Neural progenitor cell (in vitro differentiated cells): ENCODE measurements at places on chromosomes 4 and X.

- DNase-seq: no peak
- no peak overlapping the region for H3K27ac ChIP-seq
- H3K4me3 ChIP-seq: no peak overlapping the region
- no peaks in the 10 kb centered on the region for H3K36me3 ChIP-seq
- no peaks in the 10 kb centered on the region for H3K4me1 ChIP-seq
Measured at GRCh38 chr4:175806727-175807126, 5.3 kb downstream of the GPM6A start.

DNA sequence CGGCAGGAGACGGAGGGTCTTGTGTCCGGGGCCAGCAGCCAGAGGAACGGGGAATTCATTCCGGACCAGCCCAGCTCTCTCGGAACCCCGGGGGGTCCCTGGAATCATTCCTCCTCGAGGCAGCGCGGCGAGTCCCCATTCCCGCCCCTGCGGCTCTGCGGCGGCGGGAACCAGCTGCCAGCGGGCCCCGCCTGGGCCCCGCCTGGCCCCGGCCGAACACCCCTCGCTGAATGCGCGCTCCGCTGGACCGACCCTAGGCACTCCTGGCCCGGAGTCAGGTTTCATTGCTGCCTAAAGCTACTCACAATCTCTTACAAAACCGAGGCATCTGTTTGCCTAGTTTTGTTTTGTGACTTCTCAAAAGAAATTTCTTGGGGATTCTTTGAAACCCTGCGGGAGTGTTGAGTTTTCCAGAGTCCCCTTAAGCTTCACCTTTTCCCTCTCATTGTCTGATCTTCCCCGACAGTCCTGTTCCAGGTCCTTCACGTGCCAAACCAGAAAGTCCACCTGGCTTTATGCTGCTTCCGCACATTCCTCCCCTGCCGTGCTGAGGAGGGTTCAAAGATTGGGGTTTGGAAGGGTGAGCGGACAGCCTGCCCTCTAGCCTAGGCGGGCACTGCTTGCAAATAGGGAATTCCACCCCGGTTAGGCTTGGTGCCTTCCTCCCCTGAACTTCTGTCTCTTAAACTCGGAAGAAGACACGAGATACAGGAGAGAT, 789 bp downstream of the ARHGAP10 start:
- peak; percentile 87 for DNase-seq
- H3K4me3 ChIP-seq: peak overlapping the region; percentile 94
- no peaks in the 10 kb centered on the region for H3K36me3 ChIP-seq
- H3K27ac ChIP-seq: peak overlapping the region; percentile 78
- H3K27me3 ChIP-seq: peaks cover 32% of the 10 kb centered on the region

DNA sequence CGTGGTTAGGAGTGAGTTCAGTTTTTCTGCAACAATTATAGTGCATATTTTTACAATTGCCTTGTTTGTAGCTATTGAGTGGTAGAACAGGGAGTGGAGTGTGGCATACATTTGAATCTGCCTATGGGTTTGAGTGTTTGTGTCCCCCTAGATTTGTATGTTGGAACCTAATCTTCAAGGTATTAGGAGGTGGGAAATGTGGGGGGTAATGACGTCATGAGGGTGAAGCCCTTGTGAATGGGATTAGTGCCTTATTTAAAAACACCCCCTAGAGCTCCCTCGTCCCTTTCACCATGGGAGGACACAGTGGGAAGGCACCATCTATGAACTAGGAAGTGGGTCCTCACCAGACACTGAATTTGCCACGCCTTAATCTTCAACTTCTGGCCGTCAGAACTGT, 819.6 kb downstream of the NLGN4X start:
- H3K4me1 ChIP-seq: no peaks in the 10 kb centered on the region
- DNase-seq: no peak
- no peak overlapping the region for H3K4me3 ChIP-seq
- H3K27me3 ChIP-seq: no peaks in the 10 kb centered on the region
- H3K36me3 ChIP-seq: no peaks in the 10 kb centered on the region

GRCh38 chrX:130878350-130879341, 24.4 kb downstream of the ENOX2 start:
- H3K27me3 ChIP-seq: no peaks in the 10 kb centered on the region
- H3K27ac ChIP-seq: no peak overlapping the region
- no peaks in the 10 kb centered on the region for H3K36me3 ChIP-seq
- H3K4me1 ChIP-seq: peaks cover 6% of the 10 kb centered on the region
- no peak for DNase-seq

DNA sequence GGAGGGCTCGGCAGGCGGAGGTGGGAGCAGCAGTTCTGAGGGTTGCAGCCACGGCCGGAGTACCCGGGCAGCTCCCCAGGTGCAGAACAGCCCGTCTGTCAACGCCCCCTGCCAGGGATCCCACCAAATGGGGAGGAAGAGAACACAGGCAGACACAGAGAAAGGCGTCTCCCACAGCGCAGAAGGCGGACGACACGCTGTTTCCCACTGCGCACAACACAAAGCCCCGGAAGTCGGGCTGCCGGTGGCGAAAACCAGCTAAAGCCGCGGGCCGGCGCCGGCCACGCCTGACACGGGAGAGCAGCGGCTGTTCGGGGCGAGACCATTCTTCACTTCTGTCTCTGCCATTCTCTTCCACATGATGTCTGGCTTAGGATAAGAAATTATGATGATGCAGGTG, 31.6 kb downstream of the CTBP1 start:
- no peak for DNase-seq
- H3K36me3 ChIP-seq: no peaks in the 10 kb centered on the region
- H3K4me1 ChIP-seq: no peaks in the 10 kb centered on the region
- H3K4me3 ChIP-seq: no peak overlapping the region
- H3K27me3 ChIP-seq: no peaks in the 10 kb centered on the region

GRCh38 chr4:110609044-110609750, 13.7 kb downstream of the PITX2 start:
- H3K27me3 ChIP-seq: peaks cover 40% of the 10 kb centered on the region
- H3K4me1 ChIP-seq: peaks cover 22% of the 10 kb centered on the region
- DNase-seq: peak; percentile 52
- H3K36me3 ChIP-seq: no peaks in the 10 kb centered on the region
- no peak overlapping the region for H3K27ac ChIP-seq
- H3K4me3 ChIP-seq: no peak overlapping the region

DNA sequence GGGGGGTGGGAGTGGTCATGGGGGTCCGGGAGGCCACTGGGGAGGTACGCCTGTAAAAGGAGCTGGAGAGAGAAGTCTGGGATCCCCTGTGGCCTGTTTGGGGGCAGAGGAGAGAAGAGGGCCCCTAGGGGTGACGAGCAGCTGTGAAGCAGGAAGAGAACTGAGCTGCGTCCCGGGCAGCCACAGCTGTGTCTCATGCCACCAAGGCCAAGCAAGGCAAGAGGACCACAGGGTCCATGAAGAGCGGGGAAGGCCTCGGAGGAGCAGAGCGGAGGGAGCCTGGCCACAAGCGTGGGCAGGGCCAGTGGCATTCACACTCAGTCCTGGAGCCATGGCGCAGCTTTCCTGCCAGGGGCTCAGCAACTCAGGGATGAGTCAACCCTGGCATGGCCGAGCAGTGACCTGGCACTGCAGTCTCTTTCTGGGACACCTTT, 13.6 kb upstream of the NAT8L start:
- DNase-seq: no peak
- H3K4me1 ChIP-seq: peaks cover 3% of the 10 kb centered on the region
- no peak overlapping the region for H3K4me3 ChIP-seq
- no peaks in the 10 kb centered on the region for H3K36me3 ChIP-seq

DNA sequence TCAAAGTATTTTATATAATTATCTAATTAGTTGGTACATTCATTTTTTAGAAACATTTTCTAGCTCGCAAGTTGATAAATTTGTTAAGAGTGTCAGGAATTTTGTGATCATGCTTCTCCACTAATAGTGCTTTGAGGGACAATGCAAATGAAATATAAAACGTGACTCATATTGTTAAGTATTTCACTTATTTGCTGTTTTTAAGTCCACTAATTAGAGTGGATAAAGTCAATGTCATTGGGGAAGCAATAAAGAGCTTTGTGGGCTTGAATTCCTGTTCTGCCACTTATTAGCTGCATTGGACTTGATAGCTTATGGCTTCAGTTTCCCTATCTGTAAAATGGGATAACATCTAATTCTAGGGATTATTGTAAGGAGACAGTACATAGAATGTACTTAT, 26.5 kb upstream of the ANAPC4 start:
- H3K27me3 ChIP-seq: no peaks in the 10 kb centered on the region
- no peak for DNase-seq
- no peaks in the 10 kb centered on the region for H3K36me3 ChIP-seq
- H3K4me1 ChIP-seq: no peaks in the 10 kb centered on the region
- H3K27ac ChIP-seq: no peak overlapping the region

GRCh38 chr4:964346-965025, 8.9 kb downstream of the DGKQ start:
- H3K36me3 ChIP-seq: no peaks in the 10 kb centered on the region
- no peaks in the 10 kb centered on the region for H3K4me1 ChIP-seq

DNA sequence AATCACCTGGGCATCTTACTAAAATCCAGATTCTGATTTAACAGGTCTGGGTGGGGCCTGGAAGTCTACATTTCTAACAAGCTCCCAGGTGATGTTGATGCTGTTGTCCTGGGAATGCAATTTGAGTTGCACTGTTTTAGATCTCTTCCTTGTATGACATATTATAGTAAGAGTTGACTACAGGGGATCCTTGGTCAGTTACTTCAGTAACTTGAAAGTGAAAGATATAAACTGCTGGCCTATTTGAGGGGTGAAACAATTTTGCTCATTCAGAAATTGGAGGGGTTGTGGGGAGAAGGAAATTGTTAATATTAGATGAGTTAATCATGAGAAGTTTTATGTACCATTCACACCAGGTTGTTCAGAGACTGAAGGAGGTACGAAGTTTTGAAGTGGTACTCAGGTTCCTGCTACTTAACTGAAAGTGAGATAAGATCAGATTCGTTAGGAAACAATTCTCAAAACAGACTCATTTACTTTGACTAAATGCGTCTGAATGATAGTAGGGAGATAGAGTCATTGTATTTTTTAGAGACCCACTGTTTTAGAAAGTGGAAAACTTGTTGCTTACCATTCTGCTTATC, 12.5 kb downstream of the SH2D1A start:
- H3K27ac ChIP-seq: no peak overlapping the region
- H3K4me1 ChIP-seq: no peaks in the 10 kb centered on the region
- H3K4me3 ChIP-seq: no peak overlapping the region
- H3K36me3 ChIP-seq: peaks cover 2% of the 10 kb centered on the region

DNA sequence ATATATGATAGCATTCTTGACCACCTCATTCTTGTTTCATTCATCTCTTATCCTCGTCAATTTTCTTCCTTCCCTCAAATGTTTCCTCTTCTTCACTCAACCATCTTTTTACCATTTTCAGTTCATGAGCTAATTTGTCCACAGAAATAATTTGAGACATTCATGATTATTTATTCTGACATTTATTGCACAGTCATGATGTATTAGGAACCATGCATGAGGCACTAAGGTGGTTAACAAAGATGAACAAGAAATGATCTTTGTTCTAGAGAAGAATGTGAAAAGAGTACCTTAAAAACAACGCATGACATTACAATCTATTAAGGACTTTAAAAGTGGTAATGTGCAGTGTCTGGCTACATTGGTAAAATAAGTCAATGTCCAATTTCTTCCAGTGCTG, 27.9 kb downstream of the TEC start:
- no peak for DNase-seq
- no peak overlapping the region for H3K4me3 ChIP-seq
- no peak overlapping the region for H3K27ac ChIP-seq
- H3K4me1 ChIP-seq: no peaks in the 10 kb centered on the region
- H3K27me3 ChIP-seq: no peaks in the 10 kb centered on the region
- no peaks in the 10 kb centered on the region for H3K36me3 ChIP-seq

DNA sequence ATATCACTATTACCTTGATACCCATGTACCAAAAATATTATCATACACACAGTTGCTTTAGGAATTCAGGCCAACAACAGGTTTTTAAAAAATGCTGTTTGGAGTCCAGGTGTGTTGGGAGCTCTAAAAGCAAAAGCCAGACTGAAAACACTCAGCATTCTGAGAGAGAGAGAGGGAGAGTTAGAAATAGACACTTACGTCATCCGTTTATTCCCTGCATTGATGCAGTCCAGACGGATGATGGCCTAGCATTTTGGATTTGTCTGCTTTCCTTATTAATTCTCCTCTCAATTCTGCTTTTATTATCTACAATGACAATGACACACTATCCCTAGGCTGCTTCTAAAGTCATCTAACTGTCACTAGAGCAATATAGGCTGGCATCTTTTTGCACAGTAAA, 358.3 kb upstream of the BOD1L1 start:
- no peak overlapping the region for H3K4me3 ChIP-seq
- no peaks in the 10 kb centered on the region for H3K4me1 ChIP-seq
- H3K27ac ChIP-seq: no peak overlapping the region
- no peaks in the 10 kb centered on the region for H3K36me3 ChIP-seq
- DNase-seq: no peak
- H3K27me3 ChIP-seq: no peaks in the 10 kb centered on the region

DNA sequence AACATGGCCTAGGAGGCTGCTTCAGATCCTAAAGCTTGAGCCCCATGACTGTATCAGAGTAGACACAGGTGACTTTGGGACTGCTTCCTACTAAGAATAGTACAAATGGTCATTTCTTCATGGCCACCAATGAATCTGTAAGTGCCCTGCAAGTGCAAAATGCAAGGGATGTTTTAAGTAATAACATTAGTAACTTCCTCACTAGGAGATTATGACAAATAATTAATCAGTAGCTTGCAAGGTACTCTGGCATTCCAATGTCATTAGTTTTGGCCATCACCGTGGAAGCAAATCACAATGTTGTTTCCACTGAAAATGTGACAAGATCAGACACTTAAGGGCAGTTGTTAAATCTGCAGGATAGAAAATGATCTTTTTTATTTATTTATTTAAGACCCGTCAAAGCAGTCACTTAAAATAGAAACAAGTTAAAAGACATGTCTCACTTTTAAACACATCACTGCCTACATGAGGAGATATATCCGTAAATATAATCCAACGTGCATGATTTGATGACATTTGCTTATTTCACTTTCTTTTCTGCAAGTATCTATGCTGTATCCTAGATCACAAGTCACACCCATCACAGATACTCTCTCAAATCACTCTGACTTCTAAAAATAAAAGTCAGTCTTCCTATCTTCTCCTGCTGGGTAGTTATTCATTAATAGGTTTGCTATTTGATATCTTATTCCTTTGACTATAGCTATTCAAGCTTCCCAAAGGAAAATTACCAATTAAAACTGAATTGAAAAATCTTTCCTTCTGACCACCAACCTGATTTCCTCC, 400.6 kb downstream of the IL15 start:
- no peaks in the 10 kb centered on the region for H3K4me1 ChIP-seq
- H3K27ac ChIP-seq: no peak overlapping the region
- DNase-seq: no peak
- H3K27me3 ChIP-seq: no peaks in the 10 kb centered on the region
- no peak overlapping the region for H3K4me3 ChIP-seq
- no peaks in the 10 kb centered on the region for H3K36me3 ChIP-seq

DNA sequence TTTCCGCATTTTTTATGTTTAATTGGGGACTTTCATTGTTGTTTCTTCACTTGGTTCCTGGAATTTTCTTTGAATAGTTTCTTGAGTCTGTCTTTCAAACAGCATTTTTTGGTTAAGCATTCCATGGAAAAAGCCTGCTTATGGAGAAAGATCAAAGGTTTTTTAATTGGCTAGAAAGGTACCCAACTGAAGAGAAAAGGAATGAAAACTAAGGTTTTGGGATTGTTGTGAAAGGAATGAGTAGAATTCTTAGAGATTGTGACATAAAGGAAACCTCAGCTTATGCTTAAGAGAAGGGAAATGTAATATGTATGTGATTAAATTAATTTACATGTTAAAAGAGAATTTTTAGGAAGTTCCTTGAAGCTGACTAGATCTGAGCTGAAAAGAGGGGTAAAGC, 82.8 kb downstream of the CCKAR start:
- peak overlapping the region; percentile 86 for H3K27ac ChIP-seq
- peaks cover 13% of the 10 kb centered on the region for H3K36me3 ChIP-seq
- no peak for DNase-seq
- no peaks in the 10 kb centered on the region for H3K27me3 ChIP-seq

- H3K27me3 ChIP-seq: no peaks in the 10 kb centered on the region
- H3K36me3 ChIP-seq: no peaks in the 10 kb centered on the region
- no peak overlapping the region for H3K4me3 ChIP-seq
- H3K27ac ChIP-seq: no peak overlapping the region
Measured at GRCh38 chr4:60327651-60328050, 872.5 kb upstream of the ADGRL3 start.
